ENCODE measurements at places on chromosomes 11 and 22.

GRCh38 chr11:118859973-118860372 is 23.7 kb upstream of the CXCR5 start:
- H3K36me3 ChIP-seq, result no peaks in the 10 kb centered on the region
- H3K4me1 ChIP-seq, result no peaks in the 10 kb centered on the region

DNA sequence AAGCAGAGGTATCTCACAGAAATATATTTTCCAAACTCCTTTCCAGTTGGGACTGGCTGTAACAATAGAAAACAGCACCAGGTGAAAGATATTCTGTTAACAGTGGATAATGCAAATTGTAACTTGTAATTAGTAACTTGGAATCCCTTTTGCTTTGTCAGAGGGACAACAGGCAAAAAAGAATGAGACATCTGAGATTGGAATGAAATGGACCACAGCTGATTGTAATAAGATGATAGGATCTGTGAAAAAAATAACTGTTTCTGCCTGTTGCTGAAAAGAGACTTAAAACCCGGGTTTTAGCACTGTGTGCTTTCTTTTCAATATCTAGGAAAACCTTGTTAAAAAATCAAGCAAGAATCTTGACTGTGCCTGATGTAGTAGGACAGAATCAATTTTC is 655.7 kb downstream of the METTL15 start:
- H3K27ac ChIP-seq, result no peak overlapping the region
- H3K4me3 ChIP-seq, result no peak overlapping the region
- no peaks in the 10 kb centered on the region for H3K4me1 ChIP-seq

DNA sequence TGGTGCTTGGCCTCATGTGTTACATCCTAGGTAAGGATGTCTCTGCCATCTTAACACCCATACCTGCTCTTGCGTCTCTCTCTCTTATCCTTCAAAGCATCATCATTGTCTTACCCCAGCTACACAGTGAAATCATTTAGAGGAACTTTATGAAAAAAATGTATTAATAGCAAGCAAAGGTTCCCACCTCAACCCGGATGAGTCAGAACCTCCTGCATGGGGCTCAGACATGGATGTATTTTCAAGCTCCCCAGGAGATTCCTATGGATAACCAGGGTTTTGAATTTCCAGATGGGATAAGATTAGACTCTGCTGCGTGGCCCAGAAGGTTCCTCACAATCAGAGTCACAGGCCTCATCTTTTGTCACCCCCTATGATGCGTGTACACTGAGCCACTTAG is 89.1 kb upstream of the NNMT start:
- no peak overlapping the region for H3K27ac ChIP-seq
- no peaks in the 10 kb centered on the region for H3K36me3 ChIP-seq
- no peak for ATAC-seq

DNA sequence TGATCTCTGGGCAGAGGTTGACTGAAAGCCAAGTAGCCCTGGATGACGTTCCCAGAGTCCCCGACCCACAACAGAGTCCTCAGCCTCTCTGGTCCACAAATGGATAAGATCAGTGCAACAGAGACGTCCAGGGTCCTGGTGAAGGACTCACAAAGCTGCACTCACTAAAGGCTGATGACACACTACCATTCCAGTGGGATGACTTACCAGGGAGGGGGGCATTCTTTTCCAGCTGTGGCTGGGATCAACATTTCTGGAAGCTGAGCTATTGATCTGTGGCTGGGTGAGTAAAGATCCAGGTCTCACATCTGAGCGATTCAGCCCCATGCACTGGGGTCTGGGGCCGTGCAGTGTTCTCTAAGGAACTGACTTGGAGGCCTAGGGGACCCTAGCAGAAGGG is 296.2 kb downstream of the NTM start:
- H3K27ac ChIP-seq, result no peak overlapping the region
- H3K4me3 ChIP-seq, result no peak overlapping the region
- H3K27me3 ChIP-seq, result peaks cover 4% of the 10 kb centered on the region
- H3K4me1 ChIP-seq, result no peaks in the 10 kb centered on the region
- no peak for ATAC-seq

- ATAC-seq, result no peak
- H3K27me3 ChIP-seq, result no peaks in the 10 kb centered on the region
- no peaks in the 10 kb centered on the region for H3K36me3 ChIP-seq
- H3K4me3 ChIP-seq, result no peak overlapping the region
- H3K4me1 ChIP-seq, result no peaks in the 10 kb centered on the region
- H3K27ac ChIP-seq, result no peak overlapping the region
Measured at GRCh38 chr11:15179167-15179566, 64.4 kb downstream of the INSC start.
